Stimulated activated CD4-positive, alpha-beta T cell treated with anti-CD3 and anti-CD28 coated beads, Interleukin-15, amount 100 ng/mL, for 1 hour (primary cell): ENCODE measurements at places on chromosomes 1 and 21.

DNA sequence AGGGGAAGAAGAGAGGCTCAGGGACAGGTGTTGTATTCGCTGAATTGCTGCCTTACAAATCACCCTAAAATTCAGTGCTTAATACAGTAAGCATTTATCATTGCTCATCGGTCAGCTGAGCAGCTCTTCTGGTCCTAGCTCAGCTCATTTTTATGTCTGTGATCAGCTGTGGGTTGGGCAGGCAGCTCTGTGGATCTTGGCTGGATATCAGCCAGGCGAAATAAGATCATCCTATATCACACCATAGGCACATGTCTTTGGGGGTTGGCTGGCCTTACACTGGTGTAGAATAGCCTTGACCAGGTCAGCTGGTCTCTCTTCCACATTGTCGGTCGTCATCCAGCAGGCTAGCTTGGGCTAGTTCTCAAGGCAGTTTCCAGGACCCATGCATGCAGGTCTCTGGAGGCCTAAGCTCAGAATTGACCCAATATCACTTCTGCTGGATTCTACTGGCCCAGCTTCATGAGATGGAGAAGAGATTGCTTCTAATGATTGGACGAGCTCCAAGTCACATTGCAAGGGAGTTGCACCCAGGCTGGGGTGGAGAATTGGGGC is 448.6 kb downstream of the KIF26B start:
- no peak for DNase-seq

- no peak for DNase-seq
Measured at GRCh38 chr1:93450321-93450720, 2.4 kb downstream of the FNBP1L start.

DNA sequence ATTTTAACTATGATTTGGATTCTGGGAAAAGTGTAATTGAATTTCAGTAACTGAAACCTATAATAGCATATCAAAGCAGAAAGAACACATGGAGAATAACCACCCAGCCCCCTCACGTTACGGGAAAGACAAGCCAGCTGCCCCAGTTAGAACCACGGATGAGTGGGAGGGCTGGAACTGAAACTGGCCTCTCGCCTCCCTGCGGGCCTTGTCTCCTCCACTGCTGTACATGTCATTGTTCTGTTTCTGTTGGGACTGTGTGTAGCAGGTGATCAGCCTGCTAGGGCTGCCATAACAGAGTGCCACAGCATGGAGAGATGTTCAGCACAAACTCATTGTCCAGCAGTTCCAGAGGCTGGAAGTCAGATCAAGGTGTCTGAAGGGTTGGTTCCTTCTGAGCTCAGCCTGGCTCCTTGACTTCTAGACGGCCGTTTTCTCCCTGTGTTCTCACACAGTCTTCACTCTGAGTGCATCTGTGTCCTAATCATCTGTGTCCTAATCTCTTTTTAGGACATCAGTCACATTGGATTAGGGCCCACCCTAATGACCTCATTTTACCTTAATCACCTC is 52.4 kb downstream of the MAP3K21 start:
- no peak for DNase-seq

DNA sequence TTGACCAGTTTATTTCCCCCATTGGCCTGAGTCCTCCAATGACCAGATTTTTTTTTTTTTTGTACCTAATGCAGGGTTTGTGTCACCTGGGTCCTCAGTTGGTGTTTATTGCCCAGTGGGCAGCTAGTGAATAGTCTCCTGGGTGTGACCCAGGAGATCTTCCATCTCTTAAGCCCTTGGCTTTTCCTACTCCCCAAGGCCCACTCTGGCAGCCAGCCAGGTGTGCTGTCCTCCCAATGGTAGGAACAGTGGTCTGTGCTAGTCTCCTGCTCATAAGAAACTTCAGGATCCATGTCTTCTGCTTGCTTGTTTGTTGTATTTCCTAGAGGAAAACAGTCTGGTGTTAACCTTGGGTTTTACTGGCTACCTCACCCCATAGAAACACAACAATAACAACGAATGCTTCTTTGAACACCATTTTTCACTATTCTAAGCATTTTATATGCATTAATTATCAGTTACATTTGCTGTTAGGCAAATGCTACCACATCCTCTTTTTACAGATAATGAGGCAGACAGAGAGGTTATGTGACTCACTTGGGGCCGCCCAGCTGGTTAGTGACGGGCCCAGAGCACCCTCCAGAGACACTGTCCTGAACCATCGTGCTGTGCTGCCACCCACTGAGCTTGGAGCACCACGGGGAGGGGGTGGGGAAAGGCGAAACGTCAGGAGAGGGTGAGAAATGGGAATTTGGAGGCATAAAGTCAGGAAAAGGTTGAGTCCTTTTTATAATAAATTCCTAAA is 107.5 kb downstream of the HIVEP3 start:
- DNase-seq = no peak

DNA sequence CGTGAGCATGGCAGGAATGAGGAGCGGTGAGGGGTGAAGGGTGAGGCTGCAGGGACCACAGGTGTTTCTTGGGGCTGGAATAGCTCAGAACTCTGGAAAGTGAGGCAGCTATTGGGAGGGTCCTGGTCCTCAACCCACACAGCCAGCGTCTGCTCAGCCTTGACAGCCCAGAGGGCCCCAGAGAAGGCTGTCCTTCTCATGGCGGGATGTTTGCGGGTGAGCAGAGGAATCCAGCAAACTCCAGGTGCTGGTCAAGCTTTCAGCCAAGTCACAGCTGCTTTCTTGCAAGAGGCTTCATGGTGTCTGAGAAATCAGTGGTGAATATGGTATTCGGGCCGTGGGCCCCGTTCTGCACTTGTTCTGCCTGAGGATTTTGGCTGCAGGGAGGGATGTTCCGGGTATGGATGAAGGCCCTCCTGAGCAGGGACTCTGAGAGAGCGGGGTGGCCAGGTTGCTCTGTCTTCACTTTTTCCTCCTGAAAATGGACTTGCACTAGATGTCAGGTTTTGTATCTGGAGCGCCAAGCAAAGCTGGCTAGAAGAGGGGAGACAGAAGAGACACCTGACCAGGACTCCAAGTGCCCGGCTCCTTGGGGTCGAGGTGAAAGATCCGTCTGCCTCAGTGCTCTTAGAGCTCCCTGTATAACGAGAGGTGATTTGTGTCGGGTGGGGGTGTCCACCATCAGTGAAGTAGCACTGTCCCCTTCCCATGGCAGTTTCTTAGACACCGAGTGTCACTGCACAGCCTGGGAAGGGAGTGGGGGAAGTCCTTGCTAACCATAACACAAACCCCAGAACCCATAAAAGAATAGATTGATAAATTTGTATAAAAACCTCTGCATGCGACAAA is 139.9 kb downstream of the PEX14 start:
- DNase-seq = no peak

DNA sequence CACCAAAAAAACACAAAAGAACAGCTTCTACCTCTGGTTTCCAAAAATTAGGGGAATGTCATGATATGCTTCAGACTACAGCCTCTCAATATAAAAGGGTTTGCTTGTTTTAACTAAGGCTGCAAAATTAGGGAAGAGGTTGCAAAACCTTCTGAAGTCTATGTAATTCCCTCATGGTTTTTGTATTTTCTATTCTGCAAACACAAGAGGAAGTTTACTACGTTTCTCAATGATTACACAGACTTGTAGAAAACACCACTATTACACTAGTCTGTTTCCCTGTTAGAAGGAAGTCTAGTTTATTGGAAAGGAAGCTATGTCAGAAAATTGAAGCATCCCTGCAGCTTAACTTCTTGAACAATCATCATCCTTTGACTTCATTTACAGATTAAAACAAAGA is 229.7 kb upstream of the FMN2 start:
- no peak for DNase-seq

GRCh38 chr21:44709426-44710293 is 1.7 kb downstream of the TSPEAR start:
- no peak for DNase-seq

DNA sequence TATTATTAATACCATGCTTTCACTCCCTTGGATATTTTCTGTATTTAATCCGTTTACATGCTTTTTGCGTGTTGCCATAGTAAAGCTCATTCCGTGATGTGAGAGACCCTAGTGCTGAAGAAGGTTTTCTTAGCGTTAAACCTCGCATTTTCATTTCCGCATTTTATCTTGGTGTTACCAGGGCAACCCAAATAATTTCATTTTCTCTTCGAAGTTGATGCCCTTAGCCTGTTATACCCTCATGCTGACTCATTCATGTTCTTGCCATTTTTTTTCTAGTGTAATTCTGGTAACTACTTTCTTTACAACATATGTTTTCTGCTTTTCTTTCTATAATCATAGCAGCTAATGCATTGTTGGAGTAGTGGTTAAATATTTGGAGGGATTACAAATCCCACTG is 37.2 kb downstream of the LRRC8C start:
- DNase-seq = no peak

- DNase-seq = no peak
Measured at GRCh38 chr1:77170687-77171086, 48.5 kb downstream of the PIGK start.

DNA sequence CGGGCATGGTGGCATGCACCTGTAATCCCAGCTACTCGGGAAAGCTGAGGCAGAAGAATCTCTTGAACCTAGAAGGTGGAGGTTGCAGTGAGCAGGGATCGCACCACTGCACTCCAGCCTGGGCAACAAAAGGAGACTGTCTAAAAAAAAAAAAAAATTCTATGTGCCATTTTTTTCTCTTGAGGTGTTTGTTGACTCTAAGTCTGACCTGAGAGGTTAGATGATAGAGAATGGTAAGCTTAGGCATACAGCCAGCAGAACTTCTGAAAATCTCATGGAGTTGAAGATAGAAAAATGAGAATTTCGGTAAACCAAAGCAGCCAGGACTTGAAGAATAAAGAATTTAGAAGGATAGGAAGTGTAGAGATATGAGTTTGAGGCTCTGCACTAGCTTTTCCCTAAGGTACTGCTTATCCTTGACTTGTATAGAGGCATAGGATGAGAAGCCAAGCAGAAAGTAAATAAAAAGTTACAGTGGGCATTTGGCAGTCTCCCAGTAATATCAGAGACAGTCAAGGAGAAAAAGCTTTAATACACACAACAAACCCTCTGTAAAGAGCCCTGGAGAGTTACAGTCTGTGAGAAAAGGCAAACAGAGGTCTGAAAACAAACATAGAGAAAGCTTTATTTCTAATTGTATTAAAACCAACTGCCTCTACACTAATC is 24.3 kb downstream of the F13B start:
- no peak for DNase-seq

DNA sequence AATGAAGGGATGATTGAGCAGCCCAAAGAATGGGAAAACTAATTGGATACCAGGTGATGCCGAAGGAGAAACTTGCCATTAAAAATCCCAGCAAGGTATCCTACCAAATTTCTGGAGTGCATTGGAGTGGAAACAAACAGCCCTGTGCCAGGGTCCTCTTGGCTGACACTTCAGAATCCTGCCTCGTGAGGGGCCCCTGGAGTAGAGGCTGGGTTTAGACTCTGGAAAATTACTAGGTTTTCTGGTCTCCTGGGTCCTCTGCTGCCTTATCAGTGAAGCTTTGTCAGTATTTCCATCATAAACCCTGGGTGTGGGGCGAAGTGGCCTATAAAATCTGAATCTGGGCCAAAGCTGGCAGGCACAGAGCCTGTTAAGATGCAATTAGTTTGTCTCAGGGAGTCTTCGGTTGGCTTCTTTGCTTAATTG is 289.2 kb upstream of the USP24 start:
- no peak for DNase-seq

DNA sequence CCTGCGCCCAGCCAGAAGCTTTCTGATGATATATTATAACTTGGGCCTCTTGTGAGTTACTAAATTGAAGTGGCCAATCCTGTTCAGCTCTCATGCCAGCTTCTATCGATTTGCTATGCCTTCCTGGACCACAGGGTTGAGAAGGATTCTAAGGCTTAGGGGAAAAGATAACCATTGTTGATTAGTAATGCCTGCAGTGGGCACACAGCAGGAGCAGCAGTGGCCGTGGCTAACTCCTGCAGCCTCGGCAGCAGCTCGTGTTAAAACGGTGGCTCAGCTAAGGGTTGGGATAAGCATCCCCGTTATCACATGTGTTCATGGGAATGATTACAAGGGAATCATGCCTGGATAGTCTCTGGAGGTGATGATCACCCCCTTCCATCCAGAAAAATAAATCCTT is 20.5 kb upstream of the KCNE2 start:
- DNase-seq = no peak

GRCh38 chr1:113887402-113888175 is at the start of gene BCL2L15:
Gene BCL2L15, minus strand, starts transcription at chr1:113887581. Its CDS starts 206 bp downstream, at chr1:113887375.
- DNase-seq = no peak

- DNase-seq = no peak
Measured at GRCh38 chr1:76147917-76148316, 73.4 kb downstream of the ST6GALNAC3 start.

DNA sequence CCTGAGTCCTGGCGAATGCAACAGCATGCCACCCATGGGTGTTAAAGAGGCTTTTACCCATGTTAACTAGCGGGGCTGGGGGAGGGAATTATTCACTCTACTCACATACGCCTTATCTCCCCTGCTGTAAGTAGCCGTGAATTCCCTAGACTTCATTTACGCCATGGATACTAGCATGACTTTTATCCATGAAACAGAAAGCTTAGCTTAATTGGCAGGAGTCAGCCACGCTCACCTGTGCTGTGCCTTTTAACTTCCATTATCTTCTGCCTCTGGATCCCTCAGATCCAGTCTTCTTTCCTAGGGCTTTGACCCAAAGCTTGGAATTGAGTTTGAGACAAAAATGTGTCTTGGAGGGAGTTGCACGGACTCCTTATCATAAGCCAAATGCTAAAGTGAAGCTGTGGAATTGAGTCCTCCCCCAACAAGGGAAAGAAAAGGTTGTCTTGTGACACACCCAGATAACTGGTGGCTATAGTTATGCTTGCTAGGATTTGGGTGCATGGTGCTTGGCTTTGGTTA is 9.7 kb upstream of the NASP start:
- DNase-seq = no peak

DNA sequence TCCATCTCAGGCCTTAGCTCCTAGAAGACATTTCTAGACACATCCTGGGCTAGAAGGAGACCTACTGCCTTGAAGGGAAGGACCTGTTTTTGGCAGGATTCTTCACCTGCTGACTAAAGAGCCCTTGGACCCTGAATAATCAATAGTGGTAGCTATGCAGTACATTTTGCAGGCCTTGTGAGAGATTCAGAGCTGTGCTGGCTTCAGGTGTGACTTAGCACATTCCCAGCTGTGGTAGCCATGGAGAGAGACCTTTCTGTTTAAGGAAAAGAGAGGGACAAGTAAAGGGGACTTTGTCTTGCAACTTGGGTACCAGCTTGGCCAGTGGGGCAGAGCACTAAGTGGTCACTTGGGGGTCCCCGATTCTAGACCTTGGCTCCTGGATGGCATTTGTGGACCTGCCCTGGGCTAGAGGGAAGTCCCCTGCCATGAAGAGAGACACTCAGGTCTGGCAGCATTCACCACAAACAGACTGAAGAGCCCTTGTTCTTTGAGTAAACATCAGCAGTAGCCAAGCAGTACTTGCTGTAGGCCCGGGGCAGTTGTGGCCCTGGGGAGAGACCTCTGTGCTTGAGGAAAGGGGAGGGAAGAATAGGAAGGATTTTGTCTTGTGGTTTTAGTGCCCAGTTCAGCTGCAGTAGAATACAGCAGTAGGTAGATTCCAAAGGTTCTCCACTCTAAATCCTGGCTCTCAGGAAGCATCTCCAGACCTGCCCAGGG is 26.2 kb upstream of the CD1A start:
- DNase-seq = no peak

GRCh38 chr1:91166106-91166712 is 144.4 kb upstream of the ZNF644 start:
- DNase-seq = no peak

- peak; percentile 42 for DNase-seq
Measured at GRCh38 chr1:41416552-41417334, 55.5 kb downstream of the FOXO6 start.
